CD8-positive, alpha-beta memory T cell (primary cell): ENCODE measurements at places on chromosomes 2 and 18. TPM values are rescaled to one million over a fixed set of nuclear protein-coding genes. Genes with fewer than 3 reads are reported as not detected.

TSPYL6 gene
- not detected for polyA plus RNA-seq

FBXO36 gene
- 0.56 TPM for polyA plus RNA-seq

NGEF gene
- not detected for polyA plus RNA-seq

CREB1 gene
- polyA plus RNA-seq, result 60.2 TPM

MFSD2B gene
- not detected for polyA plus RNA-seq

DSC2 gene
- polyA plus RNA-seq, result not detected

ECEL1 gene
- not detected for polyA plus RNA-seq

OSBPL1A gene
- polyA plus RNA-seq, result 2.5 TPM

CNGA3 gene
- not detected for polyA plus RNA-seq

IFIH1 gene
- 19.7 TPM for polyA plus RNA-seq

MC2R gene
- not detected for polyA plus RNA-seq

CRYBA2 gene
- not detected for polyA plus RNA-seq

SCYGR4 gene
- not detected for polyA plus RNA-seq

GPR17 gene
- not detected for polyA plus RNA-seq

ZEB2 gene
- polyA plus RNA-seq, result 20.6 TPM

ZSWIM2 gene
- not detected for polyA plus RNA-seq

TUBA4B gene
- polyA plus RNA-seq, result not detected

ARHGAP25 gene
- polyA plus RNA-seq, result 200 TPM

MTIF2 gene
- polyA plus RNA-seq, result 19.5 TPM

TRIP12 gene
- polyA plus RNA-seq, result 42.0 TPM

EFHD1 gene
- 1.6 TPM for polyA plus RNA-seq

NDC80 gene
- polyA plus RNA-seq, result 5.4 TPM

RND3 gene
- polyA plus RNA-seq, result not detected

PROKR1 gene
- not detected for polyA plus RNA-seq

SP140L gene
- 30.1 TPM for polyA plus RNA-seq

UGT1A8 gene
- not detected for polyA plus RNA-seq

NEURL3 gene
- not detected for polyA plus RNA-seq

MALT1 gene
- polyA plus RNA-seq, result 41.4 TPM

FKBP7 gene
- polyA plus RNA-seq, result 3.8 TPM

HOXD12 gene
- not detected for polyA plus RNA-seq

OSR1 gene
- not detected for polyA plus RNA-seq

KCNS3 gene
- polyA plus RNA-seq, result not detected

IAH1 gene
- polyA plus RNA-seq, result 81.0 TPM

PKDCC gene
- 0.78 TPM for polyA plus RNA-seq

QPCT gene
- polyA plus RNA-seq, result 0.26 TPM

KIAA2012 gene
- not detected for polyA plus RNA-seq

UPP2 gene
- polyA plus RNA-seq, result not detected

TRIM43 gene
- polyA plus RNA-seq, result not detected

TNS1 gene
- polyA plus RNA-seq, result not detected
